ENCODE measurements at places on chromosomes 16 and 17. TPM values are rescaled to one million over a fixed set of nuclear protein-coding genes. Genes with fewer than 3 reads are reported as not detected.

Gene CTRL
- 5.8 TPM for polyA plus RNA-seq

Gene SLC52A1
- 0.20 TPM for polyA plus RNA-seq

Gene OTOP3
- not detected for polyA plus RNA-seq

Gene IL17C
- not detected for polyA plus RNA-seq

Gene KRT14
- polyA plus RNA-seq: 0.27 TPM

GRCh38 chr16:82134846-82135245, 35.2 kb downstream of the MPHOSPH6 start:
- DNase-seq: no peak

DNA sequence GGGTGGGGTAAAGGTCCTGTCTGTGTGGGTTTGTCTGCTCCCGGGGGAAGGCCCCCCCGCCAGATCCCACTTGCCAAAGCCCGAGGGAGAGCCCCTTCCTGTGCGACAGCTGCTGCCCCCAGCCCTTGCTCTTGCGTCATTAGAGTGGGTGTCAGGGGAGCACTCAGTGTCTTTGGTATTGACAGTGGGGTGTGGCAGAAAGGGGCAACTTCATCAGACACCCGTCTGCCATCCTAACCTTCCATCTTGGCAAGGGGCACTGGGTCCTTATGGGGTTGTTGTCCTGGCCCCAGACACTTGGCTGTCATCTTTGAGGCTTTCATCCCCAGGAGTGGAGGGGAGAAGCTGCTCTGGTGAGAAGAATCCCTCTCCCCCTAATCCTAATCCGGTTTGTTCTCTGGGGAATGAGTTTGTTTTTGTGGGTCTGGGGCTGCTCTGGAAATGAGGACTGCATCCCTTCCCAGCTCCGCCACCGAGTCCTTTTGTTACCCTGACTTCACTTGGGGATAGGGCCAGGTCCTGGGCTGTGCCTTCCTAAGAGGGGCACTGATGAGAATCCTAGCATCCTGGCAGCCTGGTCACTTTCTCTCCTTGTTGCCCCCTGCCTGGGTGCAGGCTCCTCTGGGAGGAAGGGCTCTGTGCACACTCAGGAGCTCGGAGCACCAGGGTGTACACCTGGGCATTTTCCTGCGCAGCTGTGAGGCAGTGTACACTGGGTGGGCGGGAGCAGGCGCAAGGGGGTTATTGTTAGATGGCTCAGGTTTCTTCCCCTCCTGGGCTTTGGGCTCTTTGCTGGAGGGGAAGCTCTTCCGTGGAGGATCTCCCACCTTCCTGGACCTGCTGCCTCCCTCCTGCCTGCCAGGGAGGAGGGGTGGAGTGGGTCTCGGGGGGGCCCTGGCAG, 21.1 kb downstream of the GJD3 start:
- DNase-seq: no peak

DNA sequence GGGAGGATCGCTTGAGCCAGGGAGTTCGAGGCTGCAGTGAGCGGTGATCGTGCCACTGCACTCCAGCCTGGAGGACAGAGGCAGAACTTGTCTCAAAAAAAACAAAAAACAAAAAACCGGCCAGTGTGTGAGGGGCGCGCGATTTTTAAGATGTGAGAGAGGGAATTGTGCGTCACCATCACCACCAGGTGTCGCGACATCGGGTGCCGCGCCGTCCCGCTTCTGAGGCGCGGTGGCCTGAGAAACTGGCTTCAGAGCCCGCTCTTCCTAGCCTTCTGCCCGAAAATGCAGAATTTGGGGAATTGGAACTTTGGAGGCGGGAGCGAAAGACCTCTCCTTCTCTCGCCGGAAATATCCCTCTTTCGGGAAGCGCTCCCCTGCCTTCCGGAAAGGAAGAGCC, 524.8 kb downstream of the KCNJ18 start:
- no peak for DNase-seq

DNA sequence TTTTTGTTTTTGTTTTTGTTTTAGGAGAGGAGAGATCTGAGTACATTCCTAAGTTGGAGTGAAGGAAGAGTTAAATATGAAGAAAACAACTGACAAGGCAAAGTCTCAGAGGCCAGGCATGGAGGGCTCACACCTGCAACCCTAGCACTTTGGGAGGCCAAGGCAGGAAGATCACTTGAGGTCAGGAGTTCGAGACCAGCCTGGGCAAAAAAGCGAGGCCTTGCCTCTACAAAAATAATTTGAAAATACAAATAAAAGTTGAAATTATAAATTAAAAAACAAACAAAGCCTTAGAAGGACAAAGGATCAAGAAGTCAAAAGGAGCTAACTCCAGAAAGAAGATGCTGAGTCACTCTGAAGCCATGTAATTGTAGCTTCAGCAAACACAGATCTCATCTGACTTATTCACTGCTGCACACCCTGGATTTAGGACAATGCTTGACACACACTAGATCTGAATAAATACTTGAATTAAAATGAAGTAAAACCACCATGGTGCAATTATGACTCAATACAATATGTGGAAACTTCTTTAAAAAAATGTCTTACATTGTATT, 9.1 kb downstream of the CEP20 start:
- DNase-seq: no peak

- no peak for DNase-seq
Observed at GRCh38 chr16:31333686-31334649, 21.0 kb upstream of the ITGAX start.
